Stimulated activated CD4-positive, alpha-beta T cell treated with anti-CD3 and anti-CD28 coated beads, Interleukin-1b, Interleukin-23, amount 100 ng/mL, for 1 hour (primary cell): ENCODE measurements at places on chromosomes 16 and 17.

- DNase-seq, result no peak
These were observed 719 bp downstream of the NGFR start for GRCh38 chr17:49495842-49496182.

- no peak for DNase-seq
These were observed 170.3 kb downstream of the MAF start for GRCh38 chr16:79430191-79430678.

GRCh38 chr17:37476431-37477120 is 13.1 kb upstream of the DUSP14 start:
- DNase-seq, result no peak

GRCh38 chr17:65601881-65602280 is 40.4 kb upstream of the AXIN2 start:
- no peak for DNase-seq

DNA sequence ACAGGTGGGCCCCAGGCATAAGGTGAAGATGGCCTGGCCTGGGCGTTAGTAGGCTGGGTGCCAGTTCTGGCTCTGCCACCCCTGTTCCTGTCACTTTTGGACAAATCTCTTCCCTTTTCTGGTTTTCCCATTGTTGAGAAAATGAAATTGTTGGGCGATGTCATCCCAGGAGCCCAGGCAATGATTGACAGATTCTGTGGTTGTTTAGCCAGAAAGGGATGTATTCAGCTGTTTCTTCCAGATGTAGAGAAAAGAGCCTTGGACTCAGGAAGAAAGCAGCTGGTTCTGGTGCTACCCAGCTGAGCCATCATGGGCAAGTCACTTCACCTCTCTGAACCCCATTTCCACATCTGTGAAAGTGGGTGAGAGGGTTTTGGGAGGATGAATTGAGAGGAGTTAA is 60.1 kb upstream of the MRTFB start:
- DNase-seq, result no peak

DNA sequence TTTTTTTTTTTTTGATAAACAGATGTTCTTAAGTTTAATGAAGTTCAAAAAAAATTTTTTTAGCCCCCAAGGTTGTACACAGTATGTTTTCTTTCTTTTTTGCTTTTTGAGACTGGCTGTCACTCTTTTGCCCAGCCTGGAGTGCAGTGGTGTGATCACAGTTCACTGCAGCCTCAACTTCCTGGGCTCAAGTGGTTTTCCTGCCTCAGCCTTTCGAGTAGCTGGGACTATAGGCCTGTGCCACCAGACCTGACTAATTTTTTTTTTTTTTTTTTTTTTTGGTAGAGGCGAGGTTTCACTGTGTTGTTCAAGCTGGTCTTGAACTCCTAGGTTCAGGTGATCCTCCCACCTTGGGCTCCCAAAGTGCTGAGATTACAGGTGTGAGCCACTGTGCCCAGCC is 12.8 kb downstream of the ITGAE start:
- DNase-seq, result no peak

- DNase-seq, result no peak
These were observed 3.4 kb downstream of the NOD2 start for GRCh38 chr16:50696575-50697420.
